ENCODE measurements at places on chromosomes 7 and 10.

- DNase-seq, result peak; percentile 67
Measured at GRCh38 chr7:1123715-1124114, 35.8 kb downstream of the GPER1 start.

GRCh38 chr10:34434119-34434594, 380.9 kb downstream of the PARD3 start:
- no peak for DNase-seq

DNA sequence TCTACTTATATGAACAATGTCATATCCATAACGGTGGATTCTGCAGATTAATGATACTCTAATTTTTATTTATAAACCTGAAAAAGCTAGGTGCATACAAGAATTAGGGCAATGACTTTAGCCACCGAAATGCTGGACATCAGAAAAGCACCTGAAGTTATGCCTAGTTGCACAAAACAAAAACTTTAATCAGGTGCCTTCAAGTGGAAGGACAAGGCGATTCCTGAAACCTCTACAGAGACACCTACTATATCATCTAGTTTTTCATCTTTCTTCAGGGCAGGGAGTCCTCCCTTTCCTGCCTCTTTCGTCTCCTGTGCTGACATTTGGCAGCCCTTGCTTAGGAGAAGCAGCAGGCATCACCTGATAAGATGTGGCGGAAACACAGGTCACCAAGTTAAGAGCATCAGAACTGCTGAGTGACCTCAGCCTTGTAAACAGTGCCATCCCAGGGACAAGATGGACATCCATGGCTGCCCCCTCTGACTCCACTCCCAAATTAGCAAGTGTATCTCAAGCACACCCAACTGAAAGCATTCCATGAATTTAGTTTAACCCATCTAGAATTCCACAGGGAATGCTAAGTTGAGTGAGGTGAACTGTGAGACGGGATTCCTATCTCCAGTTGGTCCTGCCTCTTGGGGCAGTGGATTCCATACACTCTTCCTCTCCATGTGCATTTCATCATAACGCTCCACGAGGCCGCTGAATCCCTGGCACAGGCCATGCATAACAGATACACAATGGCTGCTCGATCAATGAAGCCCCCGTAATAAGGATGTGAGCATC, 5.8 kb downstream of the ITPRIP start:
- DNase-seq, result no peak

DNA sequence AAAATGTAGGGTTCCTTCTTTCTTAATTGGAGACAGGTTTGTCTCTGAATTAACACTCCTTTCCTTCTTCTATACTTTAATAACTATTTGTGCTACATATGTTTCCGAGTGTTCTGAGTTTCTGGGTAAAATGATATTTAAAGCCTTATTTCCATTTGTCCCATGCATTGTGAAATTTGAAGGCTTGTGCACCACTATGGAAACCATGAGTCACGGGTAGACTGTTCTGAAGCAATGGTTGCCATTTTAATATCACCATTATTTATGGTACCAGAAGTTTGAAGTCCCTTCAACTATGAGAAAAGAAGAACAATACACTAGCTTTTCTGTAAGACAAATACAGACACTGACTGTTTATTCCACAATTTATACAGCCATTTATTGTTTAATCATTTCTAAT, 44.7 kb upstream of the ZEB1 start:
- DNase-seq, result no peak

GRCh38 chr10:110268971-110269370, 35.7 kb downstream of the SMNDC1 start:
- DNase-seq, result peak; percentile 83

DNA sequence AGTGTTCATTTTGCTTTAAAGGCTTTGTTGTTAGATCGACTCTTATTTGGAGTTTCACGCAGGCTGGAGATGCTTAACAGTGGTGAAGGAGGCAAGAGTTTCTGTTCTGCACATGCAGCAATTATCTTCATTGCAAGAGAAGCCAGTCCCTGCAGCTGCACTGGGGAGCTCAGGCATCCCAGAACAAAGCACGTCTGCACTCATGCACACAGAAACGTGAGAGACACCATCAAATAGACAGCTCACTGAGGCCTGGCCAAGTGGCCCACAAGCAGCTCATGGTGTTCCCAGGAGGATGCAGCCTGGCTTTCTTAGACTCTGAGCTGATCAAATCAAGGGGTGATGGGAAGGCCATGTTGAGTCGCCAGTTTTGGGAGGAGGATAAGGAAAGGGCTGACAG, 246.1 kb downstream of the CREB5 start:
- DNase-seq, result no peak

- DNase-seq, result no peak
Measured at GRCh38 chr7:108596560-108596959, 26.9 kb downstream of the DNAJB9 start.

- DNase-seq, result no peak
Measured at GRCh38 chr7:131293018-131293417, 34.7 kb upstream of the MKLN1 start.

DNA sequence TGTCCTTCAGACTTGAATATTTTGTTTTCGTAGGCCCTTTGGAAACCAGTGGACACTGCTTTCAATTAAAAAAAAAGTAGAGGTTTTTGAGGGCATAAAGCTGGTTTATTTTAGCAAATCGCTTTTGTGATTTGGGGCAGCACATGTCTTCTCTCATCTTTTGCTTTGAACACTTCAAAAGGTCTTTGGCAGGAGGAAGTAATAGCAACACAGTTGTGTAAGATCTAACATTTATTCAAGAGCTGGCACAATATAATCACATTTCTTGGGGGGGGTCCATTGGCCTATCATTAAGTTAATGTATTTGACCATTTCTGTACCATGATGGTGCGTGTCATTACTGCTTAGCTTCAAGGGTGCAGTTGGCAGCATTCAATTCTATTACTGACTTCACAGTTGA, 42.4 kb downstream of the DYNC1I1 start:
- no peak for DNase-seq

DNA sequence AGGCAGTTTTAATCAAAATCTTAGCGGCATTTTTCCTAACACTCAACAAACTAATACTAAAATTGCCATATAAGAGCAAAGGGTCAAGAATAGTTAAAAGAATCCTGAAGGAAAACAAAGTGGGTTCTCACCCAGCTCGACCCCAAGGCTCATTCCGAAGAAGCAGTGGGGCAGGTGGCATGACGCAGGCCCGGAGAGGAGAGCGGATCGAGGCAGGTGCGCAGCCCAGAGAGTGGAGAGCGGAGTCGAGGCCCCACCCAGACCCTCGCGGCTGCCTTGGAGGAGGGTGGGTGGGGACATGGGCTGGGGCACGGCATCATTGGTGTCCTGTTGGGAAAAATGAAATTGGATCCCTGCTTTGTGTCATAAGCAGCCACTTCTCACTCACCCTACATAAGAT, 109.8 kb downstream of the INPP5A start:
- no peak for DNase-seq

GRCh38 chr10:70540789-70541360, 61.7 kb downstream of the PRF1 start:
- DNase-seq, result no peak

- DNase-seq, result no peak
Measured at GRCh38 chr7:114082642-114083165, 163.9 kb upstream of the PPP1R3A start.

DNA sequence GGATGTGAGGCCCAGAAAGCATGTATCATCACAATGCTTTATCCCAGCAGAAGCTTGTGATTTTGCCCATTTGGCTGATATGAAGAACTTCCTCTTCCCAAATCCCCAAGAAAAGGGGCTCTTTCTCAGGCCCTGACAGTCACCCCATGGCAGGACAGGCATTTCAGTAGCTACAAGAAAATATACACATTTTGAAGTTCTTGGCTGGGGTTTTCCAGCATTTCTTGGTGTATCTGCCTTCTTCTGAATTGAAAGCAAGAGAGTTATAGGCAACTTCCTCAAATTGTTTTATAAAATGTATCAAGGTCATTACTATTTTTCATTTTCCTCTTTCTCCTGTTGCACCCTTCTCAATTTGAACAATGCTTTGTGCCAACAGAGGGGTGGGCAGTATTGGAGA, 63.3 kb upstream of the PDLIM1 start:
- DNase-seq, result no peak

DNA sequence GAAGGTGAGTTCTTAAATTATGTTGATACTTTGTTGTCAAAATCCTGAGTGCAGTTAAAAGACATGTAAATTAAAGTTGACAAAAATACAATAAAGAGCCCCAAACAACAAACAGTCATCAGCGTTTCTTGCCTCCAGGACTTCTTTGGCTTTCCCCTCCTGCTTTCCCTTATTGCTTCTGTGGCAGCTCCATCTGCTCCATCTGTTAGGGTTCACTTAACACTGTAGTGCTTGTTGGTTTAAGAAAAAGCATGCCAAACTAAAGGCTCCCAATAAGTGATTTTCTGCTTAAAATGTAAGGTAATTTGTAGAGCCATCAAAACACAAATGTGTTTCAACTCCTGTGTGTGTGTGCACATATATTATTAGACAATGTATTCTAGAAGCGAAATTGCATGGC, 254.3 kb upstream of the GNAI1 start:
- DNase-seq, result peak; percentile 88

- no peak for DNase-seq
Measured at GRCh38 chr7:102917436-102918353, 4.9 kb downstream of the LRRC17 start.

DNA sequence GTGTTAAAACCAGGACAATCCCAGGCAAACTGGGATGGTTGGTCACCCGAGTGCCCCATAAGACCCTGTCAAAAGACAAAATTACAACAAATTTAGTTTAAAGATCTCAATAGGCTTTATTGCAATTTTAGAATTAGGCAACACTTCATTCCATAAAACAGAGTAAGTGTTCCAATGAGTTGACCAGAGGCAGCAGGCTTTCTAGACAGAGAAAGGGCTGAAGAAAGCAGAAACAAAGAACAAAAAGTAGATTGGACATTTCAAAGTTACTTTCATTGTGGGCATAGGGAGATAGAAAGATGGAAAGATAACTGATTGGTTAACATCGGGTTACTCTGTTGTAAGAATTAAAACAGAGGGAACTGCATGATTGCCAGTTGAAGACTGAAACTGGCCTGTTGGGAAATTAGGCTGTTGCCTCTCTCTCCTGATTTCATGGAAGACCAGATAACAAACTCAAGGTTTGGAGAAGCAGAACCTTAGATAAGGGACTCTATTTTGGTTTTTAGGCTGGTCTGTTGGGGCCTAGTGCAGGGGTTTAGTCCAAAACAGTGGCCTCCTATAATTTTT, 36.3 kb downstream of the ENTPD1 start:
- no peak for DNase-seq

DNA sequence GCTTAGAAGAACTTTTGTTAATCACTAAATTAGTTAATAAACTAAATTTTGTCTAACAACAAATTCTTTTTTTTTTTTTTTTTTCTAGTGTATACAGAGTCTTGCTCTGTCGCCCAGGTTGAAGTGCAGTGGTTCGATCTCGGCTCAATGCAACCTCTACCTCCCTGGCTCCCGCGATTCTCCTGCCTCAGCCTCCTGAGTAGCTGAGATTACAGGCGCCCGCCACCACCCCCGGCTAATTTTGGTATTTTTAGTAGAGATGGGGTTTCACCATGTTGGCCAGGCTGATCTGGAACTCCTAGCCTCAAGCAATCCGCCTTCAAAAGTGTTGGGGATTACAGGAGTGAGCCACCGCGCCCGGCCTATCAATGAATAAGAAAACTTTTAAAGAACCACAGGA, 1.1 kb upstream of the IQUB start:
- DNase-seq, result no peak

GRCh38 chr10:102649797-102650654, 5.7 kb downstream of the TRIM8 start:
- no peak for DNase-seq

- DNase-seq, result no peak
Measured at GRCh38 chr10:30190577-30191552, 131.5 kb upstream of the JCAD start.

DNA sequence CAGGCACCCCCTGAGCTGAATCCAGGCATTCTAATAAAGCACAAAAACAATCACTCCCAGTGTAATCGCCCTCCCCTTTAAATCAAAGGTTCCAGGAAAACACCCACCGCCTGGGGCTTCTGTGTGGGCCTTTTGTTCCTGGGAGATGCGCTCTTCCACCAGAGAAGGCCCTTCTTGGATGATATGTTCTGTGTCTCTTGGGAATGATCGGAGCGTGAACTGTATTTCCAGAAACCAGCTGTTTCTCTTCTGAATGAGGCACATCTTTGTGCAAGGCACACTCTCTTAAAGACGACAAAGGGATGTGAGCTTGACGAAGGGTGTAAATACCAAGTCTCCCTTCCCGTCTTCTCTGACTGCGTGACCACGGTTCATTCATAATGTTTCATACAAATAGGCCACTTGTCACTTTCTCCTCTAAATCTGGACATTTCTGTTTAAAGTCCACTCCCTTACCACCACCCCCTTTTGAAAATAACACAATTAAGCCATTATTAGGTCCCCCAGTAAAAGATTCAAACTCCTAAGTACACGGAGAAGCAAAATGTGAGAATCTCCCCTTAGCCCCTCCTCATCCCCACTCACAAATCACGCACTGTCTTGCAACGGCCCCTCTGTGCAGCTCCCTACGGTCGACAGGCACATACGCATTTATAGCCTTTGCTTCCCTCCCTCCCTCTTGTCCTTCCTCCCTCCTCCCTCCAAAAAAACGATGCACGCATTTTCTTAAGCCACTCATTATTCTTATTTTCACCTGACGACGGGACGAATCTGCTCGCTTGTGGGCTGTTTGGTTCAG, 45.6 kb upstream of the ENO4 start:
- no peak for DNase-seq
